Activated CD8-positive, alpha-beta memory T cell treated with anti-CD3 and anti-CD28 coated beads for 4 hours (primary cell): ENCODE measurements at places on chromosomes 2 and 18.

DNA sequence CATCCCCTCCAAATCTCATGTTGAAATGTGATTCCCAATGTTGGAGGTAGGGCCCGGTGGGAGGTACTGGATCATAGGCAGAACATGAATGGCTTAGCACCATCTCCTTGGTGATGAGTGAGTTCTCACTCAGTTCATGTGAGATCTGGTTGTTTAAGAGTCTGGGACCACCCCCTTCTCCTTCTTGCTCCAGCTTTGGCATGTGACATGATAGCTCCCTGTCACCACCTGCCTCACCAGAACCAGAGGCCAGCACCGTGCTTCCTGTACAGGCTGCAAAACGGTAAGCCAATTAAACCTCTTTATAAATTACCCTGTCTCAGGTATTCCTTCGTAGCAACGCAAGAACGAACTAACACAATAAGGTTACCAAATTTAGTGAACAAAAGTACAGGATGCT is 95.4 kb downstream of the ZBTB7C start:
- DNase-seq: no peak

GRCh38 chr2:76268484-76268883 is 557.8 kb upstream of the GCFC2 start:
- DNase-seq: no peak

GRCh38 chr2:17232776-17233556 is 285.3 kb downstream of the RAD51AP2 start:
- no peak for DNase-seq

DNA sequence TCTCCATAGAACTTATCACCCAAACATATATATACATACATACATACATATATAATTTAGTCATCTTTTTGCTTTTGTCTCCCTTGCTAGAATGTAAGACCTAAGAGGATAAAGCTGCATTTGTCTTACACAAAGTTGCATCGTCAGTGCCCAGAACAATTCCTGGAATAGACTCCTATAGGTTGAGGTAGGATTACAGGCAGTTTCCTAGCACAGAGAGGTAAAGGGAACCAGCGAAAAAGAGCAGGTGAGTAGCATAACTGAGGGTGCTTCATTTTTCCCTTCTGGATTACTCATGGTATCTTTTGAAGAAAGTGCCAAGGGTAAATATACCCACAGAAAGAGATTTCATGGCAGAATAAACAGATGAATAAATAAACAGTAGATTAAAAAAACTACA is 68.1 kb upstream of the AMMECR1L start:
- no peak for DNase-seq

- no peak for DNase-seq
These were observed 15.5 kb upstream of the DUSP19 start for GRCh38 chr2:183063083-183063482.

DNA sequence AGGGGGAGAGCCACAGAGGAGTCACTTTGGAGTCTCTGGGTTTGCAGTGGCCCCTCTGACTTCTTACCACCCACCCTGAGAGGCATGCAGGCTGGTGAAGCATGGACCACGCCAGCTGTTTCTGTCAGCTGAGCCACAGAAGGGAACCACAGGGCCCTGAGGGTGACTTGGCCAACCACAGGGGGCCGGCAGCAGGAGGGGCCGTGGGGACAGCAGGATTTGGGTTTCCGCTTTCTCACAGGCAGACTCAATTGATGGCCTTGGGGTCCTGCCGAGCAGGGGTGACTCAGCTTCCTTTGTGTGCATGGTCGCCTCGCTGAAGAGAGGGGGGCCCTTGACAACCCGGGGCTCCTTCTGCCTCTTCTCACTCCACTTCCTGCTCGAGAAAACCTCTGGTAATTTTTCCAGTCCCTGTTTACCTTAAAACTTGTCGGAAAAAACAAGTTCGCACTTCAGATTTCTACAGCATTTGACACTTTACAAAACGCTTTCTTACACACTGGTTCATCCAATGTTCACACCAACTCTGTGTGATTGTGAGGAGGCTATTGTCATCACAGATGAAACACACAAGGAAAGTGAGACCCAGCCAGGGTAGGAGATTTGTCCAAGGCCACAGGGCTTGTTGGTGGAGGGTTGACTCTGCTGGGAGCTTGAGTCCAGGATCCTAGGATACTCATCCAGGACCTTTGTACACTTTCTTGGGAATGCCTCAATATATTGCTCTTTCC is 311.2 kb downstream of the LPIN1 start:
- DNase-seq: peak; percentile 35
